HT-29 (cell line): ENCODE measurements at places on chromosomes 12 and 14.

DNA sequence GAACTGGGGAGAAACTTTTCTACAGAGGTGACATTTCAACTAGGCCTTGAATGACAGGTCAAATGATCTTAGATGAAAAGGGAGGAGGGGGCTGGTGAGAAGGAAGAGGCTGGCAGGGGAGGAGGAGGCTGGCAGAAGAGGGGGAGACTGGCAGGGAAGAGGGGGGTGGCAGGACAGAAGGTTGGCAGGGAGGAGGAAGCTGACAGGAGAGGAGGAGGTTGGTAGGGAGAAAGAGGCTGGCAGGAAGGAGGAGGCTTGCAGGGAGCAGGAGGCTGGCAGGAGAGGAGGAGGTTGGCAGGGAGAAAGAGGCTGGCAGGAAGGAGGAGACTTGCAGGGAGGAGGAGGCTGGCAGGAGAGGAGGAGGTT is 63.4 kb upstream of the PPP4R3A start:
- DNase-seq, result no peak

GRCh38 chr14:52077256-52077979 is 8.6 kb upstream of the NID2 start:
- no peak for DNase-seq

DNA sequence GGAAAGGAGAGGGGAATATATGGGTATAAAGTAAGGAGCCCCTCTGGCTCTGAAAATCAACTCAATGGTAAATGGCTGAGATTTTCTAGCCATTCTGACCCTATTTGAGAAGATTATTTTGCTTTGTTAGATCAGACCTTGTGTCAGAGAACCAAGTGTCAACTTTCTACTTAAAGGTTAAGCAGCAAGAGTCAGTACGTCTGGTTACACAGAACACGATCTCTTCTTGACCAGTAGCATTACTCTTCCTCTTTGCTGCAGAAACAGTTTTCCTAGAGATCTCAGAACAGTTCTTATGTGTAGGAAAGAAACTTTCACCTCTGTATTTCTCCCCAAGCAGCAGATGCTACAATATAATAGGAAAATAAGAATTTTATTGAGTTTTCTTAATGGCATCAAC is 47.4 kb upstream of the BTG1 start:
- DNase-seq, result no peak

GRCh38 chr12:95057424-95057823 is 16.0 kb downstream of the NR2C1 start:
- DNase-seq, result no peak

- peak; percentile 80 for DNase-seq
Measured at GRCh38 chr12:48351022-48351708, 446 bp upstream of the ZNF641 start.

GRCh38 chr14:52951681-52952554 is 1.1 kb upstream of the FERMT2 start:
- DNase-seq, result no peak
